ENCODE measurements at places on chromosomes 16 and 17.

- no peaks in the 10 kb centered on the region for H3K36me3 ChIP-seq
- DNase-seq, result no peak
- no peak overlapping the region for H3K27ac ChIP-seq
- H3K4me1 ChIP-seq, result no peaks in the 10 kb centered on the region
These were observed 249.7 kb upstream of the C16orf82 start for GRCh38 chr16:26816885-26817571.

GRCh38 chr17:28896884-28897768 is at the start of gene FLOT2:
Gene FLOT2, minus strand, starts transcription at chr17:28897733. Its CDS starts 159 bp downstream, at chr17:28897574.
- no peaks in the 10 kb centered on the region for H3K36me3 ChIP-seq
- peak within 1 kb of the TSS; percentile 96 for H3K4me3 ChIP-seq
- peak; percentile 56 for DNase-seq

DNA sequence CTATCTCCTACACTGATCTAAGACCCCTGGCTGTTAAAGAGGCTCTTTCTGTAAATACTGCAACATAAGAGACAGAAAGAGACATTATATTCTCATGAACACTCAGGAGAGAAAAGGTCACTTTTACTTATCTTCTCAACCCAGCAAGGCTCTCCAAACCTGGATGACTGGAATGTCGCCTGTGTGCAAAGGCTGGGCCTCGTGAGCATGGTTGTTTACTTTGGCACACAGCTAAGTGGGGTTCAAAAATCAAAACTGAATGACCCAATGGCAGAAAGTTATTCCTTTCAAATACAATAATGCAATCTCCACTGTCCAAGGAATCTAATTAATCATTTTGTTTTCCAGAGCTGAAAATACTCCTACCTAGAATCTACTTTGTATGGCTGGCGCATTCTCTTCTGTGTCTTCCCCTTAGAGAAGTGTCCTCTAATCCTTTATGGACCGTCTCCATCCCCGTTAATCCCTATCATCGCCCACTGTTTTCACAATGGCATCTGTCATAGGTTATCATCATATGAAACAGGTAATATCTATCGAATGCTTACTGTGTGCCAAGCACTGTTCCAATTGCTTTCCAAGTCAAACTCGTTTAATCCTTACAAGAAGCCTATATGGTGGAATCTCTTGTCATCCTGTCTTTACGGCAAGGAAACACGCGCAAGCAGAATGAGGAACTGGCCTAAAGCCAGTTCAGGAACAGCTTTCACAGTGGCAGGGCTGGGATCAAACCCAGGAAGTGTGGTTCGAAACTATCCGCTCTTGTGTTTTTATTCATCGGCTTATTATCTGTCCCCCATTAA is 1.3 kb downstream of the SLX4 start:
- no peak for DNase-seq
- H3K27me3 ChIP-seq, result no peaks in the 10 kb centered on the region
- H3K27ac ChIP-seq, result no peak overlapping the region

GRCh38 chr16:82150549-82150948 is 19.5 kb downstream of the MPHOSPH6 start:
- DNase-seq, result no peak
- no peaks in the 10 kb centered on the region for H3K27me3 ChIP-seq
- H3K4me1 ChIP-seq, result no peaks in the 10 kb centered on the region

GRCh38 chr16:13953501-13953900 is 33.5 kb downstream of the ERCC4 start:
- peaks cover 5% of the 10 kb centered on the region for H3K36me3 ChIP-seq
- H3K27ac ChIP-seq, result no peak overlapping the region
- DNase-seq, result no peak
- peaks cover 4% of the 10 kb centered on the region for H3K4me1 ChIP-seq

GRCh38 chr16:14672403-14672971 is 21.6 kb downstream of the PLA2G10 start:
- DNase-seq, result no peak
- no peaks in the 10 kb centered on the region for H3K4me1 ChIP-seq
- H3K36me3 ChIP-seq, result peaks cover 9% of the 10 kb centered on the region
- H3K4me3 ChIP-seq, result no peak overlapping the region

DNA sequence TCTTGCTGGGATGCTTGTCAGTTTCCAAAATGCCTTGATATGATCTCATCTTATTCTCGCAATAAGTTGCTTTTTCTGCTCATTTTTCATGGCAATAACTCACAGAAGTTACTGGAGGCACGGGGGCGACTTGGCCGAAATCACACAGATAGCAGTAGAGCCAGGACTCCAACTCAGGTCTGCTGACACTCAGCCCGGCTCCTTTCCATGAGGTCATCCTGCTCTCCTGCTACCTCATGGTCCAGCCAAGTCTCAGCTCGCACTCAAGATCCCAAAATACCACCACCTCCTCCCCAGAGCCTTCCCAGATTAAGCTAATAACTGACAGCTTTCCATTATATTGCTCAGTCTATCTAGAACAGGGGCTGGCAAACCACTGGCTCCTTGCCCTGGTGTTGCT is 269.5 kb downstream of the MAP2K4 start:
- H3K36me3 ChIP-seq, result no peaks in the 10 kb centered on the region
- no peaks in the 10 kb centered on the region for H3K27me3 ChIP-seq
- no peak for DNase-seq
- no peaks in the 10 kb centered on the region for H3K4me1 ChIP-seq
- no peak overlapping the region for H3K27ac ChIP-seq
- H3K4me3 ChIP-seq, result no peak overlapping the region

DNA sequence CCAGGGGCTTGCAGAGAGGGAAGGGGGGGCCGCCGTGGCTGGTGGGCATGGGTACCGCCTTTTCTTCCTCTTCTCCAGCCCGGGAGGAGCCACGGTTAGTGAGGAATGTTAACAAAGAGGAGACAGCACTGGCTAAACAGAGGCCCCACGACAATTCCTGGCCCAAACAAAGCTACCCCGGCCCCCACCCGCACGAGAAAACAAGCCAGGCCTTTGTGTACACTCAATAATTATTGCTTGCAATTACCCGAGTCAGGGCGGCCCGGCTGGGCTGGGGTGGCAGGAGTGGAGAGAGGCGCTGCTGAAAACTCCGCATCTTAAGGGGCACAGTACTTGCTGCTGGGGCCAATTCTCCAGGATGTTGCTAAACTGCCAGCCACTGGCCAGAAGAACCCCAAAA is 56.4 kb downstream of the IRX5 start:
- no peaks in the 10 kb centered on the region for H3K4me1 ChIP-seq
- no peaks in the 10 kb centered on the region for H3K27me3 ChIP-seq
- no peak overlapping the region for H3K4me3 ChIP-seq

GRCh38 chr16:76943921-76944320 is 247.1 kb upstream of the MON1B start:
- no peaks in the 10 kb centered on the region for H3K4me1 ChIP-seq
- no peak overlapping the region for H3K27ac ChIP-seq
- H3K4me3 ChIP-seq, result no peak overlapping the region
- H3K36me3 ChIP-seq, result no peaks in the 10 kb centered on the region

- peak overlapping the region; percentile 97 for H3K27ac ChIP-seq
- no peaks in the 10 kb centered on the region for H3K27me3 ChIP-seq
- H3K4me1 ChIP-seq, result peaks cover 7% of the 10 kb centered on the region
These were observed 732 bp downstream of the TNRC6A start for GRCh38 chr16:24729951-24730815.

GRCh38 chr16:82782715-82783251 is 156.0 kb downstream of the CDH13 start:
- H3K27me3 ChIP-seq, result no peaks in the 10 kb centered on the region
- no peaks in the 10 kb centered on the region for H3K36me3 ChIP-seq
- no peak for DNase-seq
- no peak overlapping the region for H3K27ac ChIP-seq
- no peak overlapping the region for H3K4me3 ChIP-seq

GRCh38 chr16:24288516-24288915 is 32.4 kb downstream of the CACNG3 start:
- H3K27ac ChIP-seq, result no peak overlapping the region
- no peaks in the 10 kb centered on the region for H3K4me1 ChIP-seq
- DNase-seq, result no peak
- no peaks in the 10 kb centered on the region for H3K36me3 ChIP-seq

- DNase-seq, result no peak
- H3K36me3 ChIP-seq, result peaks cover 12% of the 10 kb centered on the region
- H3K27ac ChIP-seq, result peak overlapping the region; percentile 3
- no peak overlapping the region for H3K4me3 ChIP-seq
These were observed 2.1 kb downstream of the ESRP2 start for GRCh38 chr16:68233835-68234187.

DNA sequence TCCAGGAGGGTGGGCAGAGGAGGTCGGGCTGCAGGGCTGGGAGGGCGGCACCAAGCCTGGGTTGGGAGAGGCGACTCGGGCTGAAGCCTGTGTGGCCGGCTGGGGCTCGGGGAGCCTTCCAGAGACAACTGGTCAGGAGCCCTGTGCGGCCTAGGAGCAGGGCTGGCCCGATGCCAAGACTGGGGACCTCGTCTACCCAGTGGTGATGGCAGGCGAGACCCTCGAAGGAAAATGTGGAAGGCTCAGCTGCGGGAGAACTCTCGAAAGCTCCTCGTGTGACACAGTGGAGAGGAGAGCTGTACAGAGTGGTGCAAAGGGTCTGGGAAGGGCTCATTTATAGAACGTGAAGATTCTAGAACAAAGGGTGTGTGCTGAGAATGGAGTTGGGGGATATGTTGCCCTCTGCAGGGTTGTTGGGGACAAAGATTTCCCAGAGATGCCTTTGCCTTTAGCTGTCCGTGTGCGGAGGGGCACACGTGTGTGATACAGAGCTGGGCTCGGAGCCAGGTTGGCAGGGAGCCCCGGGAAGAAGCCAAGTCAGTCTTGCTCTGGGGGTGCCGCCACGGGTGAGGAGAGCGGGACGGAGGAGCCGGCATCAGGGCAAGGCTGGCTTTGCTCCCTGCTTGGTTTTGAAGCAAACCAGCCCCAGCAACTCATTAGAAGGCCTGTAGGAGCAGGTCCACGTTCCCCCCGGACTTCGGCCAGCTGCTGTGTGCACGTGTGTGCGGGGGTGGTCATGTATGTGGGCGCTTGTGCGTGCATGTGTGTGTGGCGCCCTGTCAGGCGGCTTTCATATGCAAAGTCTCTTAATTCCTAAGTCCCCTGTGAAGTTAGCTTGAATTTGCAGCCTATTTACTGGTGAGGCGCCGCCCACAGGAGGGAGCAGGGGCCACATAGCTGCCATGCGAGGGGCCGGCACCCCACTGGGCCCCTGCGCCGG is 132.4 kb upstream of the CHMP6 start:
- peaks cover 29% of the 10 kb centered on the region for H3K4me1 ChIP-seq
- H3K27ac ChIP-seq, result no peak overlapping the region
- H3K27me3 ChIP-seq, result no peaks in the 10 kb centered on the region
- no peaks in the 10 kb centered on the region for H3K36me3 ChIP-seq
- H3K4me3 ChIP-seq, result no peak overlapping the region
- DNase-seq, result no peak

GRCh38 chr16:705431-706188 is at the start of gene FBXL16:
Gene FBXL16, minus strand, starts transcription at chr16:705801. Its CDS starts 8,396 bp downstream, at chr16:697405.
- H3K27me3 ChIP-seq, result peaks cover 69% of the 10 kb centered on the region
- peaks cover 27% of the 10 kb centered on the region for H3K4me1 ChIP-seq
- H3K27ac ChIP-seq, result no peak within 1 kb of the TSS
- DNase-seq, result no peak
- H3K4me3 ChIP-seq, result no peak within 1 kb of the TSS
